Thoracic aorta endothelial cell (primary cell): ENCODE measurements at places on chromosomes 7 and 10. TPM values are rescaled to one million over a fixed set of nuclear protein-coding genes. Genes with fewer than 3 reads are reported as not detected.

Gene KIF20B
- 36.0 and 54.3 TPM in 2 replicates for total RNA-seq

Gene NRAP
- total RNA-seq: not detected in 2 replicates

Gene HSPA12A
- total RNA-seq: 0.27 and 0.50 TPM in 2 replicates

Gene ABCC2
- 1.1 and 1.4 TPM in 2 replicates for total RNA-seq

Gene SEMA3C
- 6.6 and 10.1 TPM in 2 replicates for total RNA-seq

Gene GARIN1A
- 0.36 and 0.53 TPM in 2 replicates for total RNA-seq

Gene PPP1R3A
- total RNA-seq: not detected in 2 replicates

Gene TMEM229A
- total RNA-seq: not detected in 2 replicates

Gene TUBAL3
- total RNA-seq: 0.57 and 0.66 TPM in 2 replicates

Gene PFKP
- 349 and 368 TPM in 2 replicates for total RNA-seq

Gene LRRC61
- 0.13 and 0.36 TPM in 2 replicates for total RNA-seq

Gene FKBP9
- total RNA-seq: 95.6 and 117 TPM in 2 replicates

Gene DNAJB6
- 115 and 132 TPM in 2 replicates for total RNA-seq

Gene ZDHHC16
- total RNA-seq: 46.9 and 60.2 TPM in 2 replicates

Gene AKR1C4
- total RNA-seq: not detected in 2 replicates

Gene ACSM6
- total RNA-seq: not detected in 2 replicates

Gene MNX1
- not detected in 2 replicates for total RNA-seq

Gene RNF133
- 2.7 and 4.2 TPM in 2 replicates for total RNA-seq

Gene DNAJC9
- total RNA-seq: 59.7 and 66.5 TPM in 2 replicates
